ENCODE measurements at places on chromosomes 11 and 22.

DNA sequence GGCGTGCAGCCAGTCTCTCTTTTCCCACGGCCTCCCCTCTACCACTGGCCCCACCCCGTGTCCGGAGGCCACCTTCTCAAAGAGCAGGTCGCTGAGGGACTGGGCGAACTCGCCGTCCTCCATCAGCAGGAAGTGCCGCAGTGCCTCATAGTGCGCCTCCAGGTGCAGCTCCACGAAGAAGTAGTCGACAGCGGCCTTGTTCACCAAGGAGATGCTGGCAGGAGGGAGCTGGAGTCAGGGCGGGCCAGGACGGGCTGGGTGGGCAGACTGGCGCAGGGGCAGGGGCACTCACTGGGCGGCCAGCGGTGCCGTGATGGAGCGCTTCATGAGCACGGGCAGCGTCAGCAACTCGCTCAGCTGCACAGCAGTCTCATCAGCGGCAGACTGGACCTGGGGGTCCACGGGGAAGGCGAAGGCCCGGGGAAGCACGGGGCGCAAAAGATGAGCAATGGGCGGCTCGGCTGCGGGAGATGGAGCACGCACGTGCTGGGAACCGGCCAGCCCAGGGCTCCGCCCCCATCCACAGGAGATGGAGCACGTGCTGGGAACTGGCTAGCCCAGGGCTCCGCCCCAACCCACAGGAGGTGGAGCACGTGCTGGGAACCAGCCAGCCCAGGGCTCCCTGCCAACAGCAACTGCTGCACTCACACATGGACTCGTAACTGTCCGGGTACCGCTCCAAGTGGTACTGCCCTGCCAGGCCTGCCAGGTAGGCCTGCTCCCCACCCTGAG lies 18.4 kb downstream of the SELENOO start:
- no peak for DNase-seq

DNA sequence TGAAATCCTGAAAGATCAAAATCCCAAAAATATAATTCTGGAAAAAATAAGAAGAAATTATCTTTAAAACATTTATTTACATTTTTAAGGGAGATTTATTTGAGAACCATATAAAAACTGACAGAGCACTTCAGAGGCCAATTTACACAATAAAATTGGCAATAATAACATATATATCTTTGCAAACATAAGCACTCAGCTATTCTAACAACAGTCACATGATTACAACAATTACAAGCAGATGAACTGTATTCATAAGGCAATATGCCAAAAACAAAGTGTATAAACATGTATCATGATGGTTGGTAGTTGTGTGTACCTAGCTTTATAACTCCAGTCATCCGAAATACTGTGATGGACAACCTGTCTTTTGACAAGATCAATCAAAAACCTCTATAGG lies 17.7 kb upstream of the RASSF10 start:
- no peak for DNase-seq

- no peak for DNase-seq
Measured at GRCh38 chr11:116244439-116244838, 528.3 kb downstream of the BUD13 start.

DNA sequence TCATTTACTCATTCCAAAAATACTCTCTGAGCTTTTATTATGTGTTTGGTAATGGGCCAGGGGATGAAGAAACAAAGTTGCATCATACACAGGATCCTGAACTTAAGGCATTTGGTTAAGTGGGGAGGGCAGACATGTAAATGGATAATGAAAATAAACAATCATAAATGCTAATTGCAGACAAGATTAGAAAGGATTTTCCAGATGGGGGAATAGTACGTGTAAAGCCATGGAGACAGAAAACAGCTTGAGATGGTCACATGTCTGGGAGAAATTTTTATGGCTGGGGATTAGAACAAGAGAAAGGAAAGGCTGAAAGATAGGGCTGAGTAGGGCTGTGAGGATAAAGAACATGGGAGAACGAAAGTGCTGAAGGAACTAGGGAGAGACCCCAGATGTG lies 534.3 kb upstream of the LARGE1 start:
- no peak for DNase-seq

DNA sequence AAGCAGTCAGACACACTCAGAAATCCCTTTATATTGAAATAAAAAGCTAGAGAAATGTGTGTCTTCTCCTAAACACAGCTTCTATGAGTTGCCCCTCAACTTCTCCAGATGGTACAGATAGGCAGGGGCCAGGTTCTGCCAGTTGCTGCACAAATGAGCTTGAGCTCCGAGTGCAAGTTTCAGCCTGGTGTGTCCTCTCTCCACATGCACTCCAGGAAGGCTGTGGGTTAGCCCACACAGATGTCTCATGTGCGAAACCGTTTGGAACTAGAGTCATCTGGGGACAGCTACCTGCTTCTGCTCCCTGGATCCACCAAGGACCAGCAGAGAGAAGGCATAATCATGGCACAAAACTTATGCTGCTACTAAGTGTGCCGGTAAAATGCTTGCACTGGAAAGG lies 812.6 kb downstream of the OPCML start:
- no peak for DNase-seq

GRCh38 chr11:66228521-66228920 lies 39.9 kb upstream of the RAB1B start:
- no peak for DNase-seq

DNA sequence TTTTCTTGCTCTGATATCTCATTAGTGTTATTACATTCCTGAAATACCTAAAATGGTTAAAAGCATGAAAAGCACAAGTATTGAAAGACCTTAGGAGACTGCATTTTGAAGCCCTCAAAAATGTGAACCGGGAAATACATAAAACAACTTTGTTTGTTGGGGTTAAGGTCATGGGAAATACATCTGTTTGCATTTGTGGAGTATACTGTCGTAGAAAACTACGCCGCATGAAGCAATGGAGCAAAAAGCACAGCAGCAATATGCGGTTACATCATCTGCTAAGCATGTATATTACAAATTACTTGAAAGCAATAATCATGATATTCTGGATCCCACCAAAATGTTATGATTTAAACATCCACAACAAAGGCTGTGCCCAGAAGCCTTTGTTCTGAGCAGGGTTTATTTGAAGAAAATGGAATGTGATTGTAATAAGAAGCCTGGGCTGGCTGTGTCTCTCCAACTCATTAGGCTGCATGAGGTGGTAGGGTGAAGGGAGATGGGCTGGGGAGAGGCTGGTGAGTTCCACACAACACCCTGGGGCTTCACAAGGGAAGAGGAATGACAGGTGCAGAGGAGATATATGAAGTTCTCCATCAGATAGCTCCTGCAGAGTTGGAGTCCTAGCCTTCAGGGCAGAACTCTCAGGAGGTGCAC lies 64.7 kb upstream of the LIN7C start:
- no peak for DNase-seq

DNA sequence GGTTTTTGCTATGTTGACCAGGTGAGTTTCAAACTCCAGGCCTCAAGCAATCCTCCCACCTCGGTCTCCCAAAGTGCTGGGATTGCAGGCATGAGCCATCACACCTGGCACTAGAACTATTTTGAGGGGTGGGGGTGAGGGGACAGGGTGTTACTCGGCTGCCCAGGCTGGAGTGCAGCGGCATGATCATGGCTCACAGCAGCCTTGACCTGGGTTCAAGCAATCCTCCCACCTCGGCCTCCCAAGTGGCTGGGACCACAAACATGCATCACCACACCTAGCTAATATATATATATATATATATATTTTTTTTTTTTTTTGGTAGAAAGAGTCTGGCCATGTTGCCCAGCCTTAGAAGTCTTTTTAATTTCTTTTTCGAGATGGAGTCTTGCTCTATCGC lies 17.1 kb upstream of the IFITM3 start:
- no peak for DNase-seq

- DNase-seq, result no peak
Measured at GRCh38 chr11:78920329-78920728, 345.7 kb upstream of the NARS2 start.
